Stimulated activated CD4-positive, alpha-beta T cell treated with anti-CD3 and anti-CD28 coated beads, Interleukin-12 subunit alpha, Interleukin-12 subunit beta, amount 100 ng/mL, for 24 hours (primary cell): ENCODE measurements at places on chromosomes 3 and 15.

- no peak for DNase-seq
Measured at GRCh38 chr3:46890132-46890531, 12.6 kb downstream of the PTH1R start.

- no peak for DNase-seq
Measured at GRCh38 chr15:70879401-70879800, 12.8 kb downstream of the THAP10 start.

GRCh38 chr15:33964665-33965040 lies 3.6 kb upstream of the CHRM5 start:
- no peak for DNase-seq

DNA sequence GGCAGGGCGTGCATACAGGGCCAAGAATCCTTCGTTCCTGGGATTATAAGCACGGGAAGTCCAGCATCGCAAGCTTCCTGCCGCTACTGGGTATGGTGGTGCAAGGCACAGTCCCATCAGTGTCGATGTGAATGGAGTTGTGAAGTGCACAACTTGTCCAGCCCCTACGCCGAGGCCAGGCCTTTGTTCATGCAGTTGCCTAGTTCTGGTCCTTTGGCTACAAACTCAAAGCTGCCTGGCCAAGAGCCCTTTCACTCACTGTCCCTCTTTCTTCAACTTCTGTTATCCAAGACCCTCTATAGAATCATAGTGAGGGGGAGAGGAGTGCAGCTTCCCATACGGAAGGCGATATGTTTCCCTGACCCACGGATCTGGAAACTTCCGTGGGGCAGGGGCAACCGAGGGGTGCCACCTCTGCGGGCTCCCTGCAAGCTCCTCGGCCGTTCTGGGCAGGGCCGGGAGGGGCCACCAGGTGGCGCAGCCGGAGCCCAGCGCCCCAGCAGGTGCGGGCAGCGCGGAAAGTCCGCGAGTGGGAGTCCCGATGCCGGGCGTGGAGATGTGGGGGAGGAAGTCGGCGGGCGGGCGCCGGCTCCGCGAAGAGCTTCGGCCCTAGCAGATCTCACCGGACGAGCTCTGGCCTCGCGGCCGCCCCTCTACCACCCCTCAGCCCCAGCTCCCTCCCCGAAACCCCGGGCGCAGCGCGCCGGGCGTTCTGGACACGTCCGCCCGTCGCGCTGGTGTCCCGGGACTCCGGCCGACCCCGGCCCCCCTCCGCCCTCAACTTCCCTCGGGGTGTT lies 693 bp downstream of the RASGRP1 start:
- peak; percentile 80 for DNase-seq

- no peak for DNase-seq
Measured at GRCh38 chr3:94441494-94441847, 378.6 kb downstream of the NSUN3 start.

- DNase-seq = no peak
Measured at GRCh38 chr15:52118969-52119749, 6.6 kb upstream of the BCL2L10 start.

- no peak for DNase-seq
Measured at GRCh38 chr3:31613177-31613576, 80.5 kb downstream of the STT3B start.

DNA sequence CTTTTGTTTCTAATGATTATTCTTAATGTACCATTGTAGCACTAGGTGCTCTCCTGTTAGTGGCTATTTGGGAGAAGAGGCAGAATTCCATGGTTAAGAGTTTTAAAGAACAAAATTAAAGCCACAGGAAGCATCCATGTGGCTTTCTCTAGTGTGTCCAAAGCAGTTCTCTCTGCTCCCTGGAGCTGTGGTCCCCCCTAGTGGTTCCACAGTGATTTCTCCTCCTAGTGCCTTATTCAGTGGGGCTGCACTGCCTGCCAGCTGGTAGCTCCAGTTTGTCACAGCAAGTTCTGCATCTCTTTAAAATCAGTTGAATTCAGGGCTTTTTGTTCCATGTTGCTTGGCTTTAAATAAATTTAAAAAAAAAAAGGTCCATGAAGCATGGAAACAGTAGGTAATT lies 39.6 kb upstream of the FAM98B start:
- DNase-seq = no peak
